Stimulated activated effector memory CD8-positive, alpha-beta T cell treated with anti-CD3 and anti-CD28 coated beads, Interleukin-12 subunit alpha, Interleukin-12 subunit beta, amount 100 ng/mL, for 72 hours (primary cell): ENCODE measurements at places on chromosomes 2 and 18.
A peak's percentile ranks its signal among the peaks of the same experiment; 100 is the strongest.

GRCh38 chr18:35971661-35972196, 750 bp upstream of the RMP24 start:
- DNase-seq = no peak

GRCh38 chr18:58671632-58672564, 633 bp downstream of the MALT1 start:
- DNase-seq = no peak

DNA sequence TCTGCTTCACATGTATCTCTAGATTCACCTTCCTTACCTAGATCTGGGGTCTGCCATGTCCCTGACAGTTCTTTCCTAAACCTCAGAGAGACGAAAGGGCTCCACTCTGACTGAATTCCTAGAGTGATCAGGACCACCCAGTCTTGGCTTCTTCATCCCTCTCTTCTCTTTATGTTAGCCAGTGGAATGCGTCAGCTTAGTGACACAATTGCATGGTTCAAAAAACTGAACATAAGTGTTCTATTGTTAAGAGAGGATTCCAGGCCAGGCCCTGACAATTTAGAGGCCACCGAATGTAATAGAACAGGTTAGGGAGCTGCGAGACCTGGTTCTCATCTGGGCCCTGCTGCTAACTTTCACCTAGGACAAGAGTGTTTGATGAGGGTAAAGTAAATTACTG, 10.0 kb downstream of the PRELID3A start:
- DNase-seq = no peak

DNA sequence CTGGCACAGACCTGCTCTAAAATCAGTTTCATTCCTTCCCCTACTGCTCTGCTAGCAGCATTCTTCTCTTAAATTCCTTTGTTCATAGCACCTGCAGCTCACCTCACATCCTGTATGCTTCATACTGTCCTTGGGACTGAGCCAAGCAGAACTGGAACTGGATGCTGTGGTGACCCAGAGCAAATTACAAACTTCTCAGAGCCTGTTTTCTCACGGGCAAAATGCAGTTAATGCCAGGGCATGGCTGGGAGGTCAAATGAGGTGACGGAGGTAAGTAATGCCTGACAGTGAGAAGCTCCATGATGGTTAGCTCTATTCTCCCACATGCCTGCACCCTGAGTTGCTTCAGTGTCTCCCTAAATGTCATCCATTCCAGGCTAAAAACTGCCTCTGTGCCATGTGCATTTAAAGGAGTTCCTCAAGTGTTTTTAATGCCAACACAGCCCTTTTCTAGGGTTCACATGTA, 29.7 kb downstream of the C2orf42 start:
- no peak for DNase-seq

DNA sequence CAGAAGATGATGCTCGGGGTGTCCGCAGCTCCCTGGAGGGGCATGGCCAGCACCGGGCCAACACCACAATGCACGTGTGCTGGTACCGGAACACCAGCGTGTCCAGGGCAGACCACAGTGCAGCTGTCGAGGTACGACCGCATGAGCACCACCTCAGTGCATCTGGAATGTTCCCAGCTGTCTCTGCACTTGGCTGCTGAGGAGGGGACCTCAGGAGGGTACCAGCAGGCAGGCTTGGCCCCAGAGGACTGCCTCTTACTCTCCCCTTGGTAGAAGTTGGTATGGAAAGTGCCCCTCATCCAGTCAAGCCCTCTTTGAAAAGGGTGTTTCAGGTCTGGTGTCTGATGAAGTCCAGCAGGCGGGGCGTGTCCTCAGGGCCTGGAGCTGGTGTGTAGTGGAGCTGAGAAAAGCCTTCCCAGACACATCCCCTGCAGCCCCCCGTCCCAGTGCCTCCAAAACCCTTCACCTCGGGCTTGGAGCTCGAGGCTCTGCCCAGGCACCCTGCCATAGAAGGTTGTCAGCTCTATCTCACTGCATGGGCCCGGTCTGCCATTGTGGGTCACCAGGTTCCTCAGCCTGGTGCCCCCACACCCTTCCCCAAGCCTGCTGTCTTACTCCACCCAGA, 16.7 kb downstream of the STK25 start:
- no peak for DNase-seq

GRCh38 chr18:5979176-5979888, 84.0 kb upstream of the TMEM200C start:
- DNase-seq = peak; percentile 18
